DND-41 (cell line): ENCODE measurements at places on chromosomes 11 and 22.

DNA sequence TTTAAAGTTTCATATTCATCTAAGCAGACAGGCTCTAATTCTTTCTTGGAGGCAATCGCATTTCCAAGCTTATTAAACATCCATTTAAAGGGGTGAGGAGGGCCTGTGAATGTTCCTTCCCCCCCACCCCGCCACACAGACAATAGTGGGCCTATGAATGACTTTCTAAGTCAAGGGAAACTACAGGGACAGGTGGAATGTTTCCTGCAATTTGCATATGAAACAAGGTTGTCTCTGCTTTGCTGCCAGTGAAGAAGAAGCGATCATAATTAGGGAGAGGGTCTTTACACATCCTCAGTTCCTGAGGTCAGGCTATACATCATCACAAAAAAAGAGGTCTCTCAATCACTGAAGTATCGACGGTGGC is 127.9 kb upstream of the OPCML start:
- DNase-seq = no peak

- no peak for DNase-seq
Observed at GRCh38 chr22:50169774-50170341, 673 bp upstream of the PANX2 start.

GRCh38 chr22:48979482-48979881 is 848.2 kb downstream of the BRD1 start:
- DNase-seq = no peak

GRCh38 chr22:50208939-50209892 is 8.4 kb downstream of the SELENOO start:
- no peak for DNase-seq

- DNase-seq = no peak
Observed at GRCh38 chr11:116598036-116598435, 174.8 kb downstream of the BUD13 start.

GRCh38 chr11:29268733-29269132 is 748.1 kb downstream of the KCNA4 start:
- no peak for DNase-seq
